ENCODE measurements at places on chromosomes 12 and 14. TPM values are rescaled to one million over a fixed set of nuclear protein-coding genes. Genes with fewer than 3 reads are reported as not detected.

The TEAD4 gene
- 50.8 TPM for total RNA-seq

The KRT79 gene
- 0.08 TPM for total RNA-seq

The ANO4 gene
- total RNA-seq: not detected

The GATC gene
- 28.8 TPM for total RNA-seq

The TAS2R10 gene
- total RNA-seq: not detected

The FOXJ2 gene
- total RNA-seq: 10.7 TPM
